Activated T-cell treated with anti-CD3 and anti-CD28 coated beads, Interleukin-2, amount 50 U/mL, for 4 hours (primary cell): ENCODE measurements at places on chromosomes 11 and 22. TPM values are rescaled to one million over a fixed set of nuclear protein-coding genes. Genes with fewer than 3 reads are reported as not detected.

FBLN1 gene
- 0.69 TPM for total RNA-seq

NFAM1 gene
- not detected for total RNA-seq

DPP3 gene
- 132 TPM for total RNA-seq

GP1BB gene
- 0.25 TPM for total RNA-seq

ASPHD2 gene
- total RNA-seq, result 8.9 TPM

PIWIL4 gene
- 0.32 TPM for total RNA-seq

FADS2 gene
- 3.6 TPM for total RNA-seq

OR52E2 gene
- not detected for total RNA-seq

MYH9 gene
- total RNA-seq, result 753 TPM

LRRC32 gene
- 4.6 TPM for total RNA-seq

CELSR1 gene
- 0.38 TPM for total RNA-seq

MN1 gene
- total RNA-seq, result 0.03 TPM

C11orf91 gene
- not detected for total RNA-seq

TMPRSS4 gene
- total RNA-seq, result not detected

POU2F3 gene
- not detected for total RNA-seq

OTOG gene
- total RNA-seq, result not detected

TLCD5 gene
- total RNA-seq, result 0.23 TPM

CCDC73 gene
- total RNA-seq, result not detected

RNASEH2C gene
- 122 TPM for total RNA-seq

TSSK2 gene
- not detected for total RNA-seq

PPP2R1B gene
- 57.3 TPM for total RNA-seq

IFITM1 gene
- 120 TPM for total RNA-seq

LRRC4C gene
- total RNA-seq, result not detected
